Prostate gland (tissue), 2 donors: ENCODE measurements at places on chromosomes 4 and X. TPM values are rescaled to one million over a fixed set of nuclear protein-coding genes. Genes with fewer than 3 reads are reported as not detected.

DNA sequence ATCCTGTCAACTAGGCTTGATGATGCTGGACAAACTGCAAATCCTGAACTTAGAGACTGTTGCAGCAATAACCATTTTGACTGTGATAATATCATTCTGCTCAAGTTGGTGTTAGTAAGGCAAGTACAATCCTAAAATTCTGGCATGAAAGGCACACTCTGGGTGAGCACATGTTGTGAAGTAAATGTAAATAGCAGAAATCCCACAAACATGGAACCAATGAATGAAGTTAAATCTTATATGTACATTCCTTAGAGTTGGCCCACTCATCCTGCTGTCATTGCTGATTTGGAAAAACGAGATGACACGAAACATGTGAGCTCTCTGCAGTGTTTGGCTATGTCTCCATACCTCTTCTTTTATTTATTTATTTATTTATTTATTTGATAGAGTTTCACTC lies 21.0 kb downstream of the RBM47 start:
- DNase-seq, result no peak

- DNase-seq, result no peak
Measured at GRCh38 chr4:168830777-168831512, 179.1 kb downstream of the CBR4 start.

CLDN2 gene
- 0.28 TPM for total RNA-seq

AP1AR gene
- total RNA-seq, result 24.3 TPM

- DNase-seq, result no peak
Measured at GRCh38 chrX:45709381-45709780, 508.7 kb upstream of the DIPK2B start.

- no peak for DNase-seq
Measured at GRCh38 chrX:103941201-103941975, 21.0 kb upstream of the TMSB15B start.

DNA sequence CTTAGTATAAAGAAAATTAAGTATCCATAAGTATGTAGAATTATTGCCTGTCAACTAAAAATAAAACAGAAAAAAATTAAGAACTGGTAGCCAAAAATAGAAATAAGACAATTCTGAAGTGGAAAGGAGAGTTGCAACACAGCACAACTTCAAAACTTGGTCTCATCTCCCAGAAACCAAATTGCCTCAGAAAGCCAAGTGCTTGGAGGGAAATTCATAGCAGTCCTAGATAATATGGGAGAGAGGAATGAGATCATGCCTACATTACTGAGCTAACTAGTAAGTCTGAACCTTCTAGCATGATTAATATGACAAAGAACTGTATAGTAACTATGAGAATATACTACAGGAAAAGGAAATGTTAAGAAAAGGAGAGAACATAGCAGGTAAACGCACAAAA lies 256.5 kb downstream of the LDB2 start:
- DNase-seq, result no peak

DNA sequence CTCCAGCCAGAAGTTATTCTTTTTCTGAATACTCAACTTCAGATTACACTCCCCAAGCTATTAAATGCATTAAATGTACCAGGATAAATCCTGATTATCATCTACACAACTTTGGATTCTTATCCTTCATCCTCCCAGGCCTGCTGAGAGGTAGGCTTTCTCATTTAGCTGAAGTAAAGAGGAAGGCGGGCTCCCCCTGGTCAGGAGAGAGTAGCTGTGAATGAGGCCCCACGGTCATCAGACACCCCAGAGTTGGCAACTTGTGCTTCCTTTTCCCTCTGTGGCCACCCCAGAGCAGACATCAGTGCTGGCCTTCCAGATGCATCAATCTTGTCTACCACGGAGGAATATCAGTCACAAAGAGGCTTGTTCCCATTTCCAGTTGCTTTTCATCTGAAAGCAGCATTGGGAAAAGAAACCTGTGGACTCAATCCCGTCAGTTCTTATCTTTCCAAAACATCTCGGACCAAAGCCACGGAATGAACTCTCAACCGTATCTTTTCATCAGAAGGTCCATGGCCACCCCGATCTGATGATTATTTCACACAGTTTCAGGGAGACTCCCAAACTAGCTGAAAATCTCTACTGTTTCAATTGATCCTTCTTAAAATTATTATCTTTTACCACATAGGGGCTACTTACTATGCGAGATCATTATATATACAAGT lies 79.2 kb downstream of the FBXO8 start:
- no peak for DNase-seq

DNA sequence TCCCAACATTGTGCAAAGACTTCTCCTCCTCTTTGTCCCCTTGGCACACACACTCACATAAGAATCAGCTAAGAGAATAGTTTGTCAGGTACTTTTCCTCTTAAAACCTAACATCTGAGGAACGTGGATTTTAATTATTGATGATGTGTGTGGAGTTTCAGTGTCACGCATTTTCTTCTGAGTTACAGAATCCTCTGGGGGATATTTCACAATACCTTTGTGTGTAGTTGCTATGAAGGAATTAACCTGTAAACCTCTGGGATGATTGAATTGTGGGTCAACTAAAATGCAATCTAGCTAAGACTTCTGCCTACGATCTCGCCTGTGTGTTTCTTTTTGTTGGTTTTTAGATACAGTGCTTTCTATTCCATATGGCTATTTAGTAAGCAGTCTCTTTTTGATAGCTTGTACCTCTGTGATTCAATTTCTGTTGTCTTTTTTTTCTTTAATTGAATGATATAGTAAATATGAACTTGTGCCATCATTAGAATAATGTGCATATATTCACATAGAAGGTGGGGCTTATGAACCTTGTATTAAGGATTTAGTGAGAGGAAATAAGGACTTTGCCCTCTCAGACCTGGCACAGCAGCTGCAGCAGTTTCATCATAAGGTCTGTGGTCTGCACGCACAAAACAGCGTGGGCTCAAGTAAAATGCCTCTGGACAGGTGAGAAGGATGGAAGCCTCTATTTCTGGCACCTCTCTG lies 99.2 kb downstream of the TSPAN7 start:
- no peak for DNase-seq

DNA sequence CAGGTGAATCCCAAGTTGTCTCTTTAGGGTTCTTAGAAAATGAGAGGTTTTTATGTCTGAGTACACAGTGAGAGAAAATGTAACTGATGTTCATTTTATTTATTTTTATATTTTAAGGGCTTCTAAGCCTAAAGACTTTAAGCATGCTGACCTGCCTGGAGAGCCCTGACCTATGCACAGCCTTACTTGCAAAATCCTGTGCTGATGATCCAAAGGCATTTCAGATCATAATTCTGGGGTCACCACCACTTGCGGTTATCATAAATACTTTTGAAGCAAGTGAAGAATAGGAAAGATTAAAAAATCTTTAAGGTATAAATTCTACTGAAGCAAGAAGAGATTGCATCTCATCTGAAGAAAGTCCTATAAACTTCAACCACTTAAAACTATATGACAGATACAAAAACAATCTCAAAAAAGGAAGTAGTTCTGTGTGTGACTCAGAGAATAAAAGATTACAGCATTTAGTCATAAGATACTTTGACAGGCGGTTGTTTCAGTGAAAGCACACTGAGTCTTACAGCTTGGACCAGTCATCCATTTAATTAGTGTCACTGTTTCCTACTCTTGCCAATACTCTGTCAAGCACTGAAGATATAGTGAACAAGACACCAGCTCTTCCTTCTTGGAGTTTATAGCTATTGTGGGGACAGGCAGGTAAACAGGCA lies 245.2 kb upstream of the DIPK2B start:
- DNase-seq, result no peak

NHSL2 gene
- 28.2 TPM for total RNA-seq

- no peak for DNase-seq
Measured at GRCh38 chr4:62262676-62263075, 1062.5 kb downstream of the ADGRL3 start.

GPR173 gene
- total RNA-seq, result 1.9 TPM

GRCh38 chr4:74305000-74305399 lies 3.3 kb upstream of the EPGN start:
- no peak for DNase-seq

DNA sequence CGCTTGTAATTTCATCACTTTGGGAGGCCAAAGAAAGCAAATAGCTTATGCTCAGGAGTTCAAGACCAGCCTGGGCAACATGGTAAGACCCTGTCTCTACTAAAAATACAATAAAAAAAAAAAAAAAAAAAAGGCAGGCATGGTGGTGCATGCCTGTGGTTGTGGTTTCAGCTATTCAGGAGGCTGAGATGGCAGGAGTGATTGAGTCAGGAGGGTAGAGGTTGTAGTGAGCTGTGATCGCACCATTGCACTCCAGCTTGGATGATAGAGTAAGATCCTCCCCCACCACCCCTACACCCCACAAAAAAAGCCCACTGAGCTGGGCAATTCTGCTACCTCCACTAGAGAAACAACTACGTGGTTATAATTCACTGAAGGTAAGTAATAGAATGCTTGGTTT lies 118.8 kb upstream of the PCDH18 start:
- DNase-seq, result no peak

GRCh38 chrX:153793291-153793690 lies 884 bp downstream of the IDH3G start:
- no peak for DNase-seq

DNA sequence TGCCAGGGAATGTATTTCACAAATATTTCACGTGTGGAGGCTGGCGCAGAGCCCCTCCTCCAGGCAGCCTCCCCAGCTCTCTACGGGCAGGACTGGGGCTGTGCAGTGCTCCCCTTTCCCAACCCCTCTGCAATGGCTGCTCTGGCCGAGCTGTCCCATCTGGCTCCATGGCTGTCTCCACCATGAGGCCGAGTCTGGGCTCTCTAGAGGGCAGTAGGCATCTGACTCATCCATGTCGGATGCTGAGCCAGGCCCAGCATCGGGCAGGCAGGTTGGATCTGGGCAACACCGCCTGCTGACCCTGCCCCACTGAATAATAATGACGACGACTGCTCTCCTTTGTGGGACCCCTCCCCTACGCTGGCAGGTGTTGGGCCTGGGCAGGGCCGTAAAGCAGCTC lies 11.0 kb upstream of the SH3TC1 start:
- no peak for DNase-seq

- DNase-seq, result no peak
Measured at GRCh38 chrX:11666164-11666563, 444 bp upstream of the ARHGAP6 start.

PRRG1 gene
- 5.0 TPM for total RNA-seq

DNA sequence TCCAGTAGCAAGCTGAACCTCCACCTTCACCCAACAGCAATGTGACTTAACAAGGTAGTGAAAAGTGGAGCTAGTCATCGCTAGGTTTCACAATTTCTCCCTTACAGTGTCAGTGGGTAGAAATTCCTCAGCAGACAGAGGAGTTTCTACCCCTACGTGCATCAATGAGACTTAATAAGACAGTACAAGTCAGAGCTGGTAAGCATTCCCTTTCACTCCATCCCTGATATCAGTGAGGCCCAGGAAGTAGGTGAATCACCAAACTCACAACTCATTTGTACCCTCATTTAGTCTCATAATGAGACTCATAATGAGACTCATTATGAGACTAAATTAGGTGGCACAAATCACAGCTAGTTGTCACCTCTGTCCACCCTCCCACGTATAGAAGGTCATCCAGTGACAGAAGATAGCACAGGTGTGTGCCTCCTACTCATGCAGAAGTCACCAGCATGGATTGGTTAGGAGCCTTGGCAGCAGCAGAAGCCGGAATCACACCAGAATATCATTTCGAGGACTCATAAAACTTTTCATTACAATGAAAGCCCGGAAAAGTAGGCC lies 50.8 kb upstream of the NUDT10 start:
- DNase-seq, result no peak

DNA sequence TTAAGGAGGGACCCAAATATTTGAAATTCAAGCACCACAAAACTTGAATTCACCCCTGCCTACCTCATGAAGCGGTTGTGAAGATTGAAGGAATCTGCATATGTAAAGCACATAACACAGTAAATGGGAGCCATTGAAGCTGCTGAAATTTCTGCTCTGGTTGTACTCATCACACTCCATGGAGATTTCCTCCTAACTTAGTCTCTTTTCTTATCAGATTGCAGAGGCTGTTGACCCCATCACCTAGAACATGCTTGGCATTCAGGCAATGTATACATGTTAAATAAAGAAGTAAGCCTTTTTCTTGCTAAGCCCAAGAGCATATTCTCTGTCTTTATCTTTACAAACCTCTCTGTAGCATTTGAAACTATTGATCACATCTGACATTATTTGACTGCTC lies 104.9 kb upstream of the TNIP3 start:
- DNase-seq, result no peak

DNA sequence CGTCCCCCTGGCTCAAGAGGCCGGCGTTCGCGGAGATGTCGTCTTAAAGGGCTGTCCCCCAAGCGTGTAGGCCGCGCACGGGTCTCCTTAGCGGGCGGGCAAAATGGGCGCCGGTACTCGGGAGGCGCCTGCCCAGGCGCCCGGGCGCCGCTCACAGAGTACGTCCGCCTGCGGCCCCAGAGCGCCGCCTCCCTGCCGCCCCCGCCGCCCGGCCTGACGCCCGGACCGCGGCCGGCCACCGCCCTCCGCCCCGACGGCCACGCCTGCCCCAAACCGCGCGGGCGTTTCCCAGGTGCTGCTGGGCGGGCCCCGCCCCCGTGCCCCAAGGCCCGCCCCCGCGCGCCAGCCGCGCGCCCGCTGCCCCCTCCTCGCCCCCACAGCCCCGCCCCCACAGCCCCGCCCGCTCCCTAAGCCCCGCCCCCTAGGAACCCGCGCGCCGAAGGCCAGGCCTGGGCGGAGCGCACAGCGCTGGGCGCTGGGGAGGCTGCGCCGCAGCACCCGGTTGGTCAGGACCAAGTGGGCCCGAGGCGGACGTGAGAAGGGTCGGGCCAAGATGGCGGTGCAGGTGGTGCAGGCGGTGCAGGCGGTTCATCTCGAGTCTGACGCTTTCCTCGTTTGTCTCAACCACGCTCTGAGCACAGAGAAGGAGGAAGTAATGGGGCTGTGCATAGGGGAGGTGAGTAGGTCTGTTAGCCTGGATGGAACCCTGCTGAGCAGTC lies at the start of the genes BRCC3, CMC4 and MTCP1:
TSS of gene BRCC3 (plus strand) at position 534 of the 719 bp plus-strand sequence. CDS start at position 554, 20 bp downstream.
TSS of gene CMC4 (minus strand) at position 162 of the 719 bp plus-strand sequence. CDS start 7,113 bp downstream, outside the sequence.
TSS of gene MTCP1 (minus strand) at position 162 of the 719 bp plus-strand sequence. CDS start 5,126 bp downstream, outside the sequence.
- DNase-seq, result peak; percentile 73

EDNRA gene
- 17.8 TPM for total RNA-seq

VEGFC gene
- 7.0 TPM for total RNA-seq

- DNase-seq, result no peak
Measured at GRCh38 chr4:38359113-38359512, 304.9 kb upstream of the KLF3 start.

GRCh38 chrX:34072906-34073305 lies 59.2 kb downstream of the FAM47A start:
- DNase-seq, result no peak

- DNase-seq, result no peak
Measured at GRCh38 chr4:14222377-14223029, 595.0 kb upstream of the BOD1L1 start.

DNA sequence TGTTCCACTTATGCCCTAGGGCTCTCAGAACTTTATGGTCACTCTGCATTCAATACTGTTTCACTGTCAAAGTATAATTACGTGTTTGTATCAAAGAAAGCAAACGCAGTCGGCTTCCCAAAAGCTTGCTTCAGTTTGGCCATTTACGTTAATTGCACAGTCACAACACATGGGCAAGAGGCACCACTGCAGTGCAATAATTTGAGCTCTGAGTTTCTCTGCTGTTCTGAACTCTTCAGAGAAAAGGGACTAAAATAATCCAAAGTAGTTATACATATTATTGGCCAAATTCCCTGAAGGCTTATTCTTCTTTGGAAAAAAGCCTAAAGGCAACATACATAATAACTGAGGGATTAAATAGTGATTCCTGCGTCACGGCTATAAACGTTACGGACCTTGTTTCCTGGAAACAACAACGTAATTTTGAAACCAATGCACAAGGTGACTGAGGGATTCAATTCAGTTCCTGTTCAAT lies 51.3 kb downstream of the RNF150 start:
- DNase-seq, result no peak
